H4 (cell line): ENCODE measurements at places on chromosomes 12 and 14.
A peak's percentile ranks its signal among the peaks of the same experiment; 100 is the strongest.

GRCh38 chr14:73663548-73664212, 18.9 kb downstream of the DNAL1 start:
- no peak for DNase-seq

GRCh38 chr14:95614349-95614748, 71.9 kb upstream of the TCL1B start:
- DNase-seq, result no peak

DNA sequence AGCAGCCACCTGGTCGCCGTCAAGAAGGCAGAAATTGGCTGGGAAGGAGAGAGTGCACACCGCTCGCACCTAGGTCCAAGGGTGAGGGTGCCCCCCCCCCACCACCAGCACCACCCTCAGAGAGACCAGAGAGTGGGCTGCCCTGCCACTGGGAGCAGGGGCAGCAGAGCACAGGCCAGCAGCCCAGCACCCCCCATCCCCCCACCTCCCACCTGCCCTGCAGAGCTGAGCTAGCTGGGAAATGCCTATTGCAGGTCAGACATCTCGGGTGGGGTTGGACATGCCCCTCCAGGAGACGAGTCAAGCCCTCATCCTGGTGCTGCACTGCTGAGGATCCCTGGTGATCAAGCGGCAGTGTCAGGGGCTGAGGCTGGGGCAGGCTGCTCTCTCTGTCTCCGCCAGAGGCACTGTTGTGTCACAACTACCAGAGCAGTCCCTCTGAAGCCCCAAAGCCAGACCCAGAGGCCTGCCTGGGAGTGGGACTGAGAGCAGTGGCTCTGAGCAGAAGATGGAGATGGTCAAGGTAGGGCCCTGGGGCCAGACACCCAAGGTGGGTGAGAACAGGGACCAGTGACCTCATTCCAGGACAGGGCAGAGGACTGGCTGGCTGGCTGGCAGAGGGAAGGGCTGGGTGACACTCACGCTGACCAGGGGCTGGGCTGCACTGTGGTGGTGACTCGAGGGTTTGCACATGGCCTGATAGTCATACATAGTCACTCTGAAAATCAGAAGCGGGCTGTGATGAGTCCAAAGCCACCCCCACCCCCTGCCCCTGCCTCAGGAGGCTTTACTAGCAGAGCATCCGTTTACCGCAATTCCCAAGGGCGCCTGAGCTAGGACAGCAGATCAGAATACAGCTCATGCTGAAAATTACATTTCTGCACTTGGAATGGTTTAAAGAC, 19.7 kb upstream of the LRTM2 start:
- DNase-seq, result no peak

DNA sequence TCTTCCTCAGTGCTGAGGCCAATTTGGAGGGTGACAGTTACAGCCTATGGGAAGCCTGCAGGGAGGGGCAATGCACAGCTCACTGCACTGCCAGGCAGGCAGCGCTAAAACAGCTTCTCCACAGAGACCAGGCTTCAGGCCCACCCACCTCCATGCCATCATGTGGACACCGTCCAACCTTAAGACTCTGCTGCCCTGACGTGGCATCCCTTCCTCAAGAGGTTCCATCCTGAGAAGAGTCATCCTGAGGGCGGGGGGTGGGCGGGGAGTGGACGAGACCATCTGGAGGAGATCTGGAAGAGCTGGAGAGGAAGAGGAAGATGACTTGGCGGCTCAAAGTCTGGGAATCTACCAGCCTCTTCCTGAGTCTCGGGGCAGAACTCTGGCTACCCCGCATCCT, 8.4 kb upstream of the ACVRL1 start:
- DNase-seq, result peak; percentile 73

GRCh38 chr12:16350682-16351081, 3.2 kb downstream of the MGST1 start:
- peak; percentile 87 for DNase-seq
